Glomerular endothelial cell (primary cell): ENCODE measurements at places on chromosomes 2 and 18. TPM values are rescaled to one million over a fixed set of nuclear protein-coding genes. Genes with fewer than 3 reads are reported as not detected.

DNA sequence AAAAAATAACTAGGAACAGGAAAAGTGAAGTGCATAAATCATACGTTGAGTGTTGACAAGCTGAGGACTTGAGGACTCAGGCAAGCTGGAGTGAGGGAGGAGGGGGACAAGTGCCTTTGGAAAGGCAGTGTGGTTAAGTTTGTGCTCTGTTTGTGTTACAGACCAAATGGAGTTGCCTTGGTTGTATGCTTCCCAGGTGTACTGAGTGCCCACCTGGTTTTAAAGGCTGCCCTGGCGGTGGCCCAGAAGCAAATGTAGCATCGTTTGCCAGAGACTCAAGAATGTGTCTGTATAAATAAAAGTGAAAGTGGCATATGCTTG lies 240.9 kb downstream of the PRKCE start:
- no peak for DNase-seq

- DNase-seq: no peak
Observed at GRCh38 chr2:163752267-163752666, 16.5 kb upstream of the FIGN start.

GRCh38 chr2:148770047-148770446 lies 105.0 kb upstream of the KIF5C start:
- no peak for DNase-seq

Gene RAB6C
- not detected in 2 replicates for total RNA-seq

Gene SRD5A2
- not detected in 2 replicates for total RNA-seq
